Suppressor macrophage treated with lipopolysaccharide for 4 hours (primary cell): ENCODE measurements at places on chromosomes 12 and 14.
A peak's percentile ranks its signal among the peaks of the same experiment; 100 is the strongest.

GRCh38 chr14:35231207-35231760, 60.9 kb upstream of the PSMA6 start:
- no peak for DNase-seq

- DNase-seq, result peak; percentile 86
Observed at GRCh38 chr14:103078420-103078749, 5.6 kb upstream of the LBHD2 start.

GRCh38 chr12:65430006-65430405, 151.5 kb downstream of the MSRB3 start:
- DNase-seq, result no peak

DNA sequence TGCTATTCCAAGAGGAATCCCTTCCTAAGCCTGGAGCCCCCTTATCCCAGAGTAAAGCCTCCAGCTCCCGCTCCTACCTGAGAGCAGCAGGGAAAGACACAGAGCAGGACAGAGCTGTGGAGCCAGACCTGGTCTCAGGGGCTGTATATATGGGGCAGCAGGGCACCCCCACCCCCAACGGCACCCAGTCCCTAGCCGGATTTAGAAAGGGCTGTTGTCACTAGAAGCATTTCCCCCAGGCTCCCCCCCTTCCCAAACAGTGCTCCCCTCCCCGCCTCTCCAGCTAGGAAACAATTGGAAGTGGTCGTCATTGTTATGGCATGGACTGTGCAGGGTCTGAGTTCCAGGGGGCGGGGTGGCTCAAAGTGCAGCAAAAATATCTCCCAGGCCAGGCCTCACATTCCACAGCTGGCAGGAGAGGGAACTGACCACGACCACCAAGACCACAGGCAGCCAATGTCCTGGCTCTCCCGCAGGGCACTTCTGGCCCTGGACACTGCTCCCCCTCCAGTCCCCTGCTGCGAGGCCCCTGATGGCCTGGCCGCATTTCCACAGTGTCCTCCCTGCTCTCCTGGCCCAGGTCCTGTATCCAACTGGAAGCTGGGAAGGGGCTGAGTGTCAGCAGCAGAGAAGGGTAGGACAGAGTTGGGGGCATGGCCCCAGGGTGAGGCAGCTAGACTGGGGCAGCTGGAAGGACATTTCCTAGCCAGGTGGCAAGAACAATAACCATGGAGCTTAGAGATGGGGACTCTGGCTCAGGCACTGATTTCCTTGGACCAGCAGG, at the start of gene MYH7:
Gene MYH7, minus strand, starts transcription at position 118 of the 784 bp plus-strand sequence. CDS start 1,928 bp downstream, outside the sequence.
- no peak for DNase-seq

DNA sequence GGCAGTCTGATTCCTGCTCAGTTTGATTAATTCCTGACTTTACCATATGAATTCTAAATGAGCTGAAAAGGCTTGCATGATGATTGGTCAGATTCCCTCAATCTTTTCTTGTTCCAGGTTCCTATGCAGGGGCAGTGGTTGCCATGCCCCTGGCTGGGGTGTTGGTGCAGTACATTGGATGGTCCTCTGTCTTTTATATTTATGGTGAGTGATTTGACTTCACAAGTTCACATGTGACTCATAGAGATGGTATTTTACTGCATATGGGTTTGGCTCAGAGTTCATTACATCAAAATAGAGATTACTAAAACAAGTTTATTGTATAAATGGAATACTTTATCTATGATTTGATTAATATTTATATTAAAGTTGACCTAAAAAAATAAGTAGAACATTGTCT, 44.8 kb downstream of the SLC17A8 start:
- no peak for DNase-seq

DNA sequence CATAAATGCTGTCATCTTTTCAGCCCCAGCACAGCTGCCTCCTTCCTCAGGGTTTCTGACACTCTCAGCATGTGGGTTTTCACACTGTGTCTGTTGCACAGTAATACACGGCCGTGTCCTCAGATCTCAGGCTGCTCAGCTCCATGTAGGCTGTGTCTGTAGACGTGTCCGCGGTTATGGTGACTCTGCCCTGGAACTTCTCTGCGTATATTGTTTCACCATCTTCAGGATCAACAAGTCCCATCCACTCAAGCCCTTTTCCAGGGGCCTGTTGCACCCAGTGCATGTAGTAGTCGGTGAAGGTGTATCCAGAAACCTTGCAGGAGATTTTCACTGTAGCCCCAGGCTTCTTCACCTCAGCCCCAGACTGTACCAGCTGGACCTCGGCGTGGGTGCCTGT, 1210.6 kb downstream of the TMEM121 start:
- no peak for DNase-seq

- peak; percentile 1 for DNase-seq
Observed at GRCh38 chr12:118645219-118645618, 268.9 kb downstream of the SUDS3 start.

- no peak for DNase-seq
Observed at GRCh38 chr14:77709412-77709811, 1.5 kb downstream of the SLIRP start.

DNA sequence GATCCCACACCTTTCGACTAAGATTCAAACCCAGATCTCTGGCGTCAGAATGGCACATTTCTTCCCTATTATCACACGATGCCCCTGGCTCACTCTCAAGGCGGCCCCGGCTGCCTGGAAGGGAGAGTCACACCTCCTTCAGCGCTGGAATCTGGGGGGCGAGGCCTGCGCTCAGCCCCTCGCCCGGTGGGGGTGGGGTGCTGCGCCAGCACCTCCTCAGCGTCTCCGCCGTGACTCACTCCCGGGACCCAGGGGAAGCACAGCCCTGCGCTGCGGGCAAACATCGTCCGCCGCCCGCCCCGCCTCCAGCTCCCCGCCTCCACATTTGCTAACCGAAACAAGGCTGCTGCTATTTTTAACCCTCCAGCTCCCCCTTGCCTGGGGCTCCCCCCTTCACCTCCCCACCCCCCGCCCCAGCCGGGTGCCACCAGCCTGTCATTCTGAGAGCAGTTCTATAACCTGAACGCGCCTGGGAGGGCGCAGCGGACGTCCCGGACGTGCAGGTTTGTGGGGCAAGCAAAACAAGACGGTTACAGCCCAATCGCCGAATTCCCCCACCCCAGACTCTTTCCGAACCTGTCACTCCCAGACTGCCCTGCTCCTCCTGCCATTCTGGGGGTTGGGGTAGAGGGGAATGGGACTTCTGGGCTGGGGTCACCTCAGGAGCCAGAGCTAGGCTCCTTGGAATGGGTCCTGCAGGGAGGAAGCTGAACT, 6.7 kb downstream of the HDAC7 start:
- DNase-seq, result peak; percentile 92

DNA sequence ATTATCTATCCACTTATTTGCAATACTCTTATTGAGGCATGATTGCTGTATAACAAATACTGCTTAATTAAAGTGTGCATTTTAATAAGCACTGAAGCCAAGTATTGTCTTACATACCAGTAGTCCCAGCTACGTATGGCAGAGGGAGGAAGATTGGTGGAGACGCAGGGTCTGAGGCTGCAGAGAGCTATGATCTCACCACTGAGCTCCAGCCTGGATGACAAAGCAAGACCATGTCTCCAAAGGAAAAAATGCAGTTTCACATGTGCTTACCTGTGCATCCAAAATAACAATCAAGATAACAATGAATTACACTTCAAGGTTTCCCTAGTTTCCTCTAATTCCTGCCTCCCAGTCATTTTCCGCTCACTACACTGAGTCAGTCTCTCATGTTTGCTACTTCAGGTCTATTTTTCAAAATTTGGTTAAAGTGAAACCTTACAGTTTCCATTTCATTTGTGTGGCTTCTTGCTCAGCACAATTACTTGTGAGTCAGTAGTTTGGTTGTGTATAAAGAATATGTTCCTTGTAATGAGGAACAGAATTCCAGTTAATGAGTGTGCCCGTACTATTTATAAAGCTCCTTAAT, 1250.1 kb downstream of the TMEM121 start:
- DNase-seq, result no peak

DNA sequence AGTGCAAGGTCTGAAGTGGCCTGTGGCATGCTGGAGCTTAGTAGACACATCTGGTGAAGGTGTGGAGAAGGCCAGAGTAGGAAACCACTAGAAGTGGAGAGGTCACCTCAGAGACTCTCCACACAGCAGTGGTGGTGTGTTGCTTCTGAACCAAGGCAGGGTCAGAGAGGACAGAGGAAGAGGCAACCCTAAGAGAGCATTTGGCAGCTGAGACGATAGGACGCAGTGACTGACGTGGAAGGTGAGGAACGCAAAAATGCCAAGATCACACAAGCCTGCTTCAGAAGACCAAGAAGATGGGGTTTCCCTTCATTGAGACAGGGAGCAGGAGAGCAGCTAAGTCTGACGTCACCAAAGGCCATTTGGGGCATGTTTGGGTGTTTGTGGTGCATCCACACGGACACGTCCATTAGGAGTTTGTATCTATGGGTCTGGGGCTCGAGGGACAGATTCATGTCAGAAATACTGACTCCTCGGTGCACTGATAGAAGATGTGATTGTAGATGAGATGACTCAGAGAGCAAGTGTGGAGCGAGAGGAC, 338.1 kb downstream of the CACNA1C start:
- no peak for DNase-seq
